ENCODE measurements at places on chromosomes 2 and 18. TPM values are rescaled to one million over a fixed set of nuclear protein-coding genes. Genes with fewer than 3 reads are reported as not detected.

The ADCYAP1 gene
- not detected for total RNA-seq

The RGPD3 gene
- 0.39 TPM for total RNA-seq

- H3K4me1 ChIP-seq, result peaks cover 6% of the 10 kb centered on the region
- no peak overlapping the region for H3K4me3 ChIP-seq
- no peak for DNase-seq
- H3K36me3 ChIP-seq, result no peaks in the 10 kb centered on the region
Observed at GRCh38 chr18:22318745-22319407, 98.8 kb downstream of the CTAGE1 start.

The PCARE gene
- not detected for total RNA-seq

The CPS1 gene
- total RNA-seq, result 16.0 TPM

DNA sequence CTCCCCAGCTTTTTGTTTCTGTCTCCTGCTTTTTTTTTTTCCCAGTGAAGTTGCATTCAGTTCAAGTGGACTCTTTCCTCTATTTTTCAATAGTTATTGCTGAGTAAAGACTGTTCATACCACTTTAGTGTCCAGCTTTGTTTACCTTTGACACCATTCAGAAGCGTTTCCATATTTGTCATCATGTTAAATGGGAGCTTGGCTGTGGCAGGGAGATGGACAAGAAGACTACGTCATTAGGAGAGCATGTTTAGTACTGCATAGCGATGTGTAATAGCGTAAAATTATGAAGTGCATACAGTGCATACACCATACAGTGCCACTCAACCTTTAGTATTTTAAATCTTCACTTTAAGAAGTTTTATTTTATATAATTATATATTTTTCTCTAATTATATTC, 655.9 kb downstream of the DCC start:
- H3K4me1 ChIP-seq, result no peaks in the 10 kb centered on the region
- no peaks in the 10 kb centered on the region for H3K36me3 ChIP-seq
- H3K27me3 ChIP-seq, result no peaks in the 10 kb centered on the region
- no peak overlapping the region for H3K4me3 ChIP-seq
- H3K27ac ChIP-seq, result no peak overlapping the region

- no peak for DNase-seq
- no peak overlapping the region for H3K4me3 ChIP-seq
- no peaks in the 10 kb centered on the region for H3K4me1 ChIP-seq
- no peak overlapping the region for H3K27ac ChIP-seq
- no peaks in the 10 kb centered on the region for H3K36me3 ChIP-seq
Observed at GRCh38 chr2:145422576-145422975, 902.7 kb upstream of the ZEB2 start.

The C18orf54 gene
- 10.2 TPM for total RNA-seq

DNA sequence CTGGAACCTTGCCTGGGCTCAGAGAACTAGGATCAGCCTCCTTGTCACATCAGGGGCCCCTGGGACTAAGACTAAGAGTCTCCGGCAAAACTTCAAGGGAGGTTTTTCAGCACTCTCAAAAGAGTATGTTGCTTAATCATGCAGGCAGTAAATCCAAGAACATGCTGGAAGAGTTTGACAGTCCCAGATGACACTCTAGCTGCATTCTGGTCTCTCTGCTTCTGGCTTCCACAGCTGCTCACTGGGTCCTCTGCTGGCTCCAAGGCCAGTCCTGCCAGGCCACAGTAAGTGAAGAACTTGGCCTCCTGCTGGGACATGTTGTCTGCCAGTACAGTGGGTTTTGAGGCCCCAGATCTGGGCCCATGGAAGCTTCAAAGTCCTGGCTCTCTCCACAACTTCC, 45.2 kb upstream of the IL1RL1 start:
- H3K36me3 ChIP-seq, result no peaks in the 10 kb centered on the region
- H3K4me1 ChIP-seq, result no peaks in the 10 kb centered on the region
- no peak overlapping the region for H3K27ac ChIP-seq
- H3K4me3 ChIP-seq, result no peak overlapping the region
- DNase-seq, result no peak

- DNase-seq, result peak; percentile 67
- peaks cover 13% of the 10 kb centered on the region for H3K4me1 ChIP-seq
- no peaks in the 10 kb centered on the region for H3K36me3 ChIP-seq
- no peak overlapping the region for H3K4me3 ChIP-seq
- H3K27ac ChIP-seq, result peak overlapping the region; percentile 38
Observed at GRCh38 chr2:96241900-96242611, 23.7 kb downstream of the TMEM127 start.

DNA sequence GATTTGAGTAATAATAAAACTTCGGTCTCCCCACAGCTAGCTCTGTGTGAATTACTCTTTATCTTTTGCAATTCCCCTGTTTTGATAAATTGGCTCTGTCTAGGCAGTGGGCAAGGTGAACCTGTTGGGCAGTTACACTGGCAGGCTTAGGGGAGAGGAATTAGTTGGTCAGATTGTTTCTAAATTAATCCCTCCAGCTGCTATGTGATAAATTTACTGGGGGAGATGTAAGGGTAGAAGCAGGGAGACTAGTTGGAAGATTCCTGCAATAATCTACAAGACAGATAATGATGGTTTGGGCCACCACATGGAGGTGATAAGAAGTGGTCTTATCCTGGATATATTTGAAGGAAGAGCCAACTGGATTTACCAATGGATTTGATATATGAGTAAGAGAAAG, 118.5 kb upstream of the TACR1 start:
- H3K27me3 ChIP-seq, result no peaks in the 10 kb centered on the region
- no peak for DNase-seq
- H3K36me3 ChIP-seq, result no peaks in the 10 kb centered on the region
- H3K27ac ChIP-seq, result no peak overlapping the region

GRCh38 chr2:55048508-55049042, 1.7 kb downstream of the RTN4 start:
- H3K27ac ChIP-seq, result peak overlapping the region; percentile 77
- DNase-seq, result peak; percentile 49
- H3K27me3 ChIP-seq, result no peaks in the 10 kb centered on the region

Measured in SJSA1 (cell line).